Activated CD4-positive, alpha-beta T cell treated with anti-CD3 and anti-CD28 coated beads, Interleukin-2, amount 50 U/mL, for 4 hours (primary cell): ENCODE measurements at places on chromosomes 5 and 9.

DNA sequence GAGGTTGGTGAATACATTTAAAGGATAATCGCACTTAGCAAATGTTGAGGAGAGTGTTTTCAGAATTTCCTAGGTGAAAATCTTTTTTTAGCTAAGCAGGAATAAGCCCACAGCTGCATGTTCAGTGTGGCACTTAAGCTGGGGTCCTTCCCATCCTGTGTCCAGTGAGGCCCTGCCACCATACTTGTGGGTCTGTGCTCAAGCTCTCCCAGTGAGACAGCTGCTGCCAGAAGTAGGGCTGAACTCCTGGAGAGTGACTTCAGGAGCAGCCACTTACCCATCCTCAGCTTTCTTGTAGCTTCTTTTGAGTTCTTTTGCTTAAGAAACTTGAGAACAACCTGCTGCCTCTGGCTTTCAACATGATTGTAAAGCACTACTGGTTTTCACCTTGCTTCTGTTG is 110.0 kb upstream of the DHFR start:
- DNase-seq, result no peak

- DNase-seq, result peak; percentile 44
Measured at GRCh38 chr9:97954550-97954989, 16.6 kb upstream of the HEMGN start.

DNA sequence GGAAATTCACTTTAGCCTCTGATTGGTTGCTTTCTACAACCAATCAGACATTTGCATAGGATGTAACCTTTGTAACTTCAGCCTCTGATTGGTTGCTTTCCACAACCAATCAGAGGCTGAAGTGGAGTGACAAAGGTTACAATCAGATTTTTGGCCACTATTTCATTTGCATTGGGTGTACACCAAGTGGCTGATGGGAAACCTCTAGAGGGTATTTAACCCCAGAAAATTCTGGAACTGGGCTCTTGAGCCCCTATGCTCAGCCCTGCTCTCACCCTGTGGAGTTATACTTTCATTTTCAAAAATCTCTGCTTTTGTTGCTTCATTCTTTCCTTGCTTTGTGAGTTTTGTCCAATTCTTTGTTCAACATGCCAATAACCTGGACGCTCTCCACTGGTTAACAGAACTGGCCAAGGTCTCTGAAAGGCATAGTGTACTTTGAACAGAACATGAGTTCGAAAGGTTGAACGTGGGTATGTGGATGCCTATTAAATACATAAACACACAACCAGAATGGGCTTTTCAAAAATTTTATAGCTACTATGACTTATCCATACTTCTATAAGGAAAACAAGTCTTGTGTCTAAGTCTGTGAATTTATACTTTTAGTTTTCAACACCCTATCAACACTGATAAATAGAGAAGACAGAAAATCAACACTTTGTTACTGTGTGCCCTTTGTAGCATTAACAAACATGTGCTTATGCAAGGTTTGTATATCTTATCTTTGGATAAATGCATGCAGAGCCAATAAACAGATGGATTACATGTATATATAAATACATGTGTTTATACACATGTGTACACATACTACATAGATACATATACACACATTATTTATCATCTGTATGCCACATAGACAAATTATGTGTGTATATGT is 568.1 kb downstream of the CTNND2 start:
- no peak for DNase-seq

DNA sequence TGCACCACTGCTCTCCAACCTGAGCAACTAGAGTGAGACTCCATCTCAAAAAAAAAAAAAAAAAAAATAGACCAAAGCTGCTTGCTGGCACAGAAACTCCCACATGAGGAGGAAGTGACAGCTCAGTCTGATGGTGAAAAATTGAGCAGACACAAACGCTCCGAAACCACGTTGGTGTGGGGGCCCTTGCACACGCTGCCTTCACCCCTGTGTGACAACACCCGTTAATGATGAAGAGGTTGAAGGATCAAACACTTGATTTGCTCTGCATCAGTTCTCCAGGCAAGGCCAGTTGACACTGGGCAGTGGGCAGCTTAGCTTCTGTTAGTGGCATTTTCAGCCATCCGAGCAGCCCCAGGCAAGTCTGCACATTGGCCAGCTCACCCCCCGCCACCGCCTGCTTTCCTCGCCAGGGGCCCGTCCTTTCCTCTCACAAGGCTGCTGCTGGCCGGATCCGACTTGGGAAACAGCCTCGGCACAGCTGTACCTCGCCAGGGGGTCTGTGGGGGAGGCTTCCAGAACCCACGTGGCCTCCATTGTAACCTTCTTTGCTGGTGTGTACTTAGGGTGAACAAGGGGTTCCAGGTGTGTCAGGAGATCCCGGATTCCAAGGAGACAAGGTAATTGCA is 79.8 kb downstream of the COL27A1 start:
- no peak for DNase-seq

DNA sequence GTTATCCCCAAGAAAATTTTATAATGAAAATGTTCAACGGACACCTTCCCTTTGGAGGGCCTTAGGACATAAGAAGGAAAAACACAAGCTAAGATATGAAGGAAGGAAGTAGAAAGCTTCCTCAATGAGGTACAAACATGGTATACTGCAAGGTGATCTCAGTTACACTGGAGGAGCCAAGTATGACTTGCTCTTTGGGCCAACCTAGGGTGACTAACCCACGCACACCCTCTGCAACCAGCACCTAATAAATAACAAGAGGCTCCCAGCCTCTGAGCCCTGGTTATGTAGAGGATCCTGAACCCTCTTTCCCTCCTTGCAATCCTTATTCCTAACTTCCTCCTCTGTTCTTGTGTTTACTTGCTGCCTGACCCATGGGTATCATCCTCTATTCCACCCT is 38.3 kb upstream of the KCNV2 start:
- no peak for DNase-seq
